ENCODE measurements at places on chromosomes 3 and 15.

- no peak for DNase-seq
Observed at GRCh38 chr15:65184305-65184867, 756 bp downstream of the CLPX start.

DNA sequence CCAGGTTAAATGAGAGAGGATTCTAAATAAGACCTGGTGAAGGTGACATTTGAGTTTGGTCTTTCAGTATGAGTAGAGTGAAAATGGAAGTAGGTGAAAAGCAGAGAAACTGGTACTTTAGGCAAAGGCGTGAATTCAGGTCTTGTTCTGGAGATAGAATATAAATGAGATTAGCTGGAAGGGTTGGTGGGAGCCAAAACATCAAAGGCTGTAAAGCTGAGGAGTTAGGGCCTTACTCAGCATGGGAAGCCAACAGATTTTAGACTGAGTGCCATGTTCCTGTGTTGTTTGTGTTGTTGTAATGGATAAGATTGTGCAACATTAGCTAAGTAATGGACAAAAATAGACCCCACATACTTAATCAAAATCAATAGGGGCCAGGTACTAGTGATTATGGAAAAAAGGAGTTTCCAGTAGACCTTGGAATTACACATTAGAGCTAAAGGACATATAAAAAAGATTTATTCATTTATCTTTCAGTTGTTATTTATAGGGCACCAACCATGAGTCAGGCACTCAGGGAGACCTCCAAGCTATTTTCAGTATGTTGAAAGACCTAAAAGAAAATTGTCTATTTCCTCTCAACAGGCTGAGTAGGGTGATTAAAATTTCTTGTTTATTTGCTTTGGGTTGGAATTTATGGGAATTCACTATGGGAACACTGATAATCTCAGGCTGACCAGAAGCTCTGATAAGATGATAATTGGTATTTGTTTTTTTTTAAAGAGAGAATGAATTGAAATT, 20.8 kb downstream of the ARL14 start:
- no peak for DNase-seq

DNA sequence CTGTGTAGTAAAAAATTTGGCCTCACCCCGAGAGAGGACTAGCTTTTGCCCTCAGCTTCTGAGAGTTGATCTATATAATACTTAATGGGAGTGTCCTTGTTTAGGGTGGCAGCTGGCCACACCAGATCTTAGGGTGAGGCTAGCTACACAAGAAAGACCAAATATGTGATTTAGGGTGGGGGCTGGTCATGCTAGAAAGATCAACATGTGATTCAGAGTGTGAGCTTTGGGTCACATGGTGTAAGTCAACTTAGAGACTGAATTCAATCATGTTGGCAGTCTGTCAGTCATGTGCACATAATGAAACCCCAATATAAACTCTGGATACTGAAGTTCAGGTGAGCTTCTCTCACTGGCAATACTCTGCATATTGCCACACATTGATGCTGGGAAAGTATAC, 120.7 kb upstream of the DAZL start:
- peak; percentile 31 for DNase-seq

- DNase-seq: no peak
Observed at GRCh38 chr15:32956711-32957110, 237.8 kb downstream of the FMN1 start.

- no peak for DNase-seq
Observed at GRCh38 chr3:70926835-70927234, 614.4 kb upstream of the MDFIC2 start.

DNA sequence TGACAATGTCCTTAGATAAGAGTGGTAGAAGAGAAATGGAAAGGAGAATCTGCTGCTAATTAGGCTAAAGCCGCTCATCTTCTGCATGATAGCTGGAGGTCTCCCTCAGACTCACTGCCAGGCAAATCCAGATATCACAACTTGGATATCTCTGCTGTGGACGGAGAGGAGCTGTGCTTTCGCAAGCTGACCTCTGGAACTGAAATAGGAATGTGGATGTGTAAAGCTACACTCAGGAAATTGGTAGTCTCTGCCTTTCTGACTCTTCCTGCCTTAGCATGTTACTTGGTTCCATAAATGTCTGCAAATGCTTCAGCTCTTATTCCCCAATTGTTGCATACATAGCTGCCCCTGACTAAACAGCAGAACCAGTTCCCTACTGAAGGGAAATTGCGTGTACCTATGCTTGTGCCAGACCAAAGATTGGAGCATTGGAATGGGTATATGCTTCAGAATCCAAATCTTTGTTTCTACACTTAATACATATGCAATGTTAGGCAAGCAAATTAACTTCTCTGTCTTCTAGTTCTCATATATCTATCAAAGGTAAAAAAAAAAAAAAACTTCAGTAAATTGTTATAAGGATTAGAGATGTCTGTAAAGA, 74.7 kb upstream of the ROBO2 start:
- DNase-seq: no peak

Data from epithelial cell of prostate (primary cell).